Activated CD4-positive, alpha-beta memory T cell treated with anti-CD3 and anti-CD28 coated beads, Interleukin-2, amount 10 ng/mL, durations not matched to agents 7 days and 5 days (primary cell): ENCODE measurements at places on chromosomes 6 and 20.

GRCh38 chr6:168640768-168641167 is 199.8 kb downstream of the SMOC2 start:
- DNase-seq = no peak

GRCh38 chr20:3011752-3012151 is 31.7 kb upstream of the GNRH2 start:
- peak; percentile 32 for DNase-seq

DNA sequence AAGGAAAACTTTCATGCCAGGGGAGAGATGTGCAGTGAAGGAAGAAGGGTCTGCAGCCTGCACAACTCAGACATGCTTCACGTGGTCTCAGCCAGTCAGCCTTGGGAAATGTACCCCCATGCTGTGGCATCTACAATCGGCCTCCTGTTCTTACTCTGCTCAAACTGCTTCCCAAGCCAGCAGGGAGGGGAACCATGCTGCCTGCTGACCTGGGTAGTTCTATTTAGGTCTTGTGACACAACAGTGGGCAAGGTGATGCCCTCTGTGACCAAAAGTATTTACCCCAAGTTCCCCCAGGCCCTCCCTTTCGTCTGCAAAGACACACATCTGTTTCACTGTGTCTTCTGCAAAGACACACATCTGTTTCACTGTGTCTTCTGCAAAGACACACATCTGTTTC is 106.9 kb downstream of the SLC23A2 start:
- DNase-seq = no peak

GRCh38 chr20:11155156-11155756 is 481.5 kb upstream of the JAG1 start:
- no peak for DNase-seq

- no peak for DNase-seq
Observed at GRCh38 chr6:63615590-63615989, 20.0 kb upstream of the PHF3 start.

DNA sequence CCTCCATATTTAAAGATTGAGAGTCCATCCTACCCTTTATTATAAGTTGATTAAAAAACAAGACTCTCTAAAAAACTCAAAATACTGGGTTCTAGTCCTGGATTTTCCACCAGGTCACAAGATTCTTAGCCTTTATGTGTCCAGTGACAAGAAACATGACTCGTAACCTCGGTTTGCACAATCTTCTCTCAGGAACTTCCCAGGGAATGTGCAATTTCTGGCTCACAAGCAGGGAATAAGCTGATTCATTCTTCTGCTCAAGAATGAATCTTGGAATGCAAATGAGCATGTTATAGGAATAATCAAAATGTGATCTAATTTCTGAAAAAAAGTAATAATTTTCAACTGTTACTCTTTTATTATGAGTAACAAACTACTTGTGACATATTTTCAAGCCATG is 45.1 kb downstream of the OGFRL1 start:
- no peak for DNase-seq

- DNase-seq = no peak
Observed at GRCh38 chr6:104940238-104940892, 16.5 kb upstream of the LIN28B start.

GRCh38 chr6:111722179-111722731 is 116.6 kb upstream of the TRAF3IP2 start:
- DNase-seq = no peak

DNA sequence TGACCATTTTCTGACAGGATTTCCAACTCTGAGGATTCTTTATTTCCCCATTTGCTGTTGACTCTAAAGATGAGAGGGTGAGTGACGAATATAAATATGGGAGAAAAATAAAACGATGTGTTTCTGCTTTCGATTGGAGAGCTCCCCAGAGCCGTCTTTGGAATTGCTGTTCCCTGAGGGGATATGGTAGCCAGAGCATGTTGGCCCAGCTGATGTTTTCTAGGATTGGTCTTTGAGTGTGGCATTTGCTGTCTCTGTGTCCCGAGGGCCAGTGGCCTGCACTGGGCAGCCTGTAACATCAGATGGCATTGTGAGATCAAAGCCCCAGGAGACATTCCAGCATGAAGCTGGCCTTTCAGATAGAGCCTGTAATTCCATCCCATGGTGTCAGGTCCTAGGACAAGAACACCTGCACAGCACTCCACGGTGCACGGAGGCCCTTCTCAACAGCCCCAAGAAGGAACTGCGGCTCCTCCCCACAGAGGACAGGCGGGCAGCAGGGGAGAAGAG is 26.7 kb downstream of the PKIG start:
- no peak for DNase-seq

DNA sequence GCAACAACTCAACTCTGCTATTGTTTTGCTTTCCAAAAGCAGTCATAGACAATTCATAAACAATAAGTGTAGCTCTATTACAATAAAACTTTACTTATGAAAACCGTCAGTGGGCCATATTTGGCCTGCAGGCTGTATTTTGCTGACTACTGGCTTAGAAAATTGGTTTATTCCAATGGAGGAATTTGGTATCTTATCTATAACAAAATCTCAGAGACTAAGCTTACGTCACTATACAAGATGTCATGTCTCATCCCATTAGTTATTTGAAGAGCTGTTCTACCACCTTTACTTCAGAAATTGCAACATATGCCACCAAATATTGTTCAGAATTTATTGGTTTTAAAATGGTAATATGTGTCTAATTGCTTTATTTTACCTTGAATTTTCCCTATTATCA is 436.9 kb downstream of the HTR1B start:
- no peak for DNase-seq

- DNase-seq = no peak
Observed at GRCh38 chr20:8212286-8212685, 80.2 kb downstream of the PLCB1 start.

- DNase-seq = no peak
Observed at GRCh38 chr6:10111975-10112374, 302.9 kb downstream of the TFAP2A start.

DNA sequence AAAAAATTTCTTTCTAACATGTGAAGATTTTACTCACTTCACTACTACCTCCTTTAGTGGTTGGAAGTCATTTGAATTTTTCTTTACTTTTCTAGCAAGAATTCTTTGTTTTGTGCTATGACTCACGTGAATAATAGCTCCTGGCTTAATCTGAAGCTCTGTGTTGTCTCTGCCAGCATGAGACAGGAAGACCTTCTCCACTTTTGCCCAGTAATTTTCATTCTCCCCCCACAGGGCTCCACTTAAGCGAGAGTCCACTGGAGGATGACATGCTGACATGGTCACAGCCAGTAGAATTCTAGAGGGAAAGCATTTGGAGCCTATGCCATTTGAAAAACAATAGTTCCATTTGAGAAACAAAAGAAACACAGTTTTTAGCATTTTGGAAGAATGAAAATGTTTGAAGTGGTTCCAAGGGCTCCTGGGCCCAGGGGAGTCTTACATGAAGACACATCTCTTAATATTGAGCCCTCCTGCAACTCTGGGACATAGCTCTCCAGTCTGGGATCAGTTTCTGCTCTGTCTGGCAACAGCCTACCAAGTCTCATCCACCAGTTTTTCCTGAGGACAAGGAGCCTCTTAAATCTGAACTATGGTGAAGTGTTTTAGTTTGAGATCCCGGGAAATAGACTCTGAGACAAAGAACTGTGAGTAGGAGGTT is 231.4 kb downstream of the PAX1 start:
- no peak for DNase-seq

DNA sequence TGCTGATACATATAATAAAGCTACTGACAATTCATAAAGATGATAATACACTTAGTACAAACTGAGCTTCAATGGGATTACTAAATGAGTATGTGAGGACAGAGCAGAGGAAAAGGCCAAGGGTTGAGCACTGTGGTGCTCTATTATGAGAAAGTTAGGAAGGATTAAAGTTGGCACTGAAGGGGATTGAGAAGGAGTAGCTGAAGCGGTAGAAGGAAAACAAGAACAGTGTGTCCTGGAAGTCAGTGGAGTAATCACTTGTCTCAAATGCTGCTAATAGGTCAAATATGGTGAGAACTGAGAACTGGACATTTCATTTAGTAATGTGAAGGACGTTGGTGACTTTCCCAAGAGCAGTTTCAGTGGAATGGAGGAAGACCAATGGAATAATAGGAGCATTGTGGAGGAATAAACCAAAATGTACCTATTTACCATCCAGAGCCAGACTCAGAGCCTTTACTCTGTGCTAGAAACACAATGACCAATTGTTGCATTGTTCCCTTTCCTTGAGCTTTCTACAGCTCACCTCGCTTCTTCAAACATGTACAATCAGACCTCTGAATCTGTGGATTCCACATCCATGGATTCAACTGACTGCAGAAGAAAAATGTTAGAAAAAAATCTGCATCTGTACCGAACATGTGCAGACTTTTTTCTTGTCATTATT is 255.9 kb downstream of the LAMA2 start:
- DNase-seq = no peak

GRCh38 chr6:140059947-140060346 is 685.5 kb upstream of the CITED2 start:
- no peak for DNase-seq

DNA sequence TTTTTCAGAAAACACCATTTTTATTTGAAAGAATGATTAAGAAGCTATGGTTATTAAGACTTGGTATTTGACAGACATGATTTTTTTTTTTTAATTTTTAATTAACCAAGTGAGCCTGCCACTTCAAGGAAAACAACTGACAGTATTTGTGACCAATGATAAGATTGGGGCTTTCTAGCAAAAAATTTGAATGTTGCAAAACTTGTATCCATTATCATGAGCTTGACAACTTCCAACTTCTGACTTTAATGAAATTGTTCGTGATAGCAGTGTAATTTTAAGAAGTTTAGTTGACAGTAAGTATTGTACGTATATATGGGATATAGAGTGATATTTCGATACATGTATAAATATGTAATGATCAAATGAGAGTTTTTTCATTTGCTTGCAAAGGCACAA is 21.6 kb upstream of the POM121L2 start:
- no peak for DNase-seq

DNA sequence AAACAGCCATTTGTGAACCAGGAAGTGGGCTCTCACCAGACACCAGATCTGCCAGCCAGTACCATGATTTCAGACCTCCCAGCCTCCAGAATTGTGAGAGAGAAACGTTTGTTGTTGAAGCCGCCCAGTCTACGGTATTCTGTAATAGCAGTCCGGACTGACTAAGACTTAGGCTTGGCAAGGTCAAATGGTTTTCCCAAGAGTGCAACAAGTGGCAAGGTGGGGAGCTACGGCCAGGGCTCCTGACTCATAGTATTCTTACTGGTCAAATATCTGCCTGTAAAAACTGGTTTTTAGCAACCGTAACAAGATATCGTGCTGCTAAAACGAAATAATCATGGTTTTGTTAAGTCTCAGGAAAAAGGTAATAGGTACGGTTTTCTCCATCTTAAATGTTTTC is 37.8 kb downstream of the MCUR1 start:
- no peak for DNase-seq

GRCh38 chr6:33418690-33419291 is 884 bp upstream of the CUTA start:
- peak; percentile 66 for DNase-seq

- no peak for DNase-seq
Observed at GRCh38 chr20:12875510-12875909, 133.3 kb upstream of the SPTLC3 start.

DNA sequence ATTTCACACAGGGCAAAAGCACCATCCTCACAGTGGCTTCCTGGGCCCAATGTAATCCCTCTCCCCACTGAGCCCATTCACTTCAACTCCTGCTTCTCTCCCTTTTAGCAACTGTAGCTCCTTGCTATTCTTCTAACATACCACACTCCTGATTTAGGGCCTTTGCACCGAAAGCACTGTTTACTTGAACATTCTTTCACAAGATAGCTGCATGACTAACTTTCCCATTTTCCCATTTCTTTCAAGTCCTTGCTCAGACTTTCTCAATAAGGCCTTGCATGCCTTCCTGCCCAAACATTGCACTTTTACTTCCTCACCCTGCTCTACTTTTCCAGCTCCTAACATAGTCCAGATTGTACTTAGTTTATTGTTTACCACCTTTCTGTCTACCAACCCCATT is 73.0 kb downstream of the SHPRH start:
- DNase-seq = no peak

- DNase-seq = no peak
Observed at GRCh38 chr6:92122746-92123145, 1296.6 kb downstream of the EPHA7 start.

- no peak for DNase-seq
Observed at GRCh38 chr6:1402369-1402768, 13.0 kb downstream of the FOXF2 start.

- DNase-seq = no peak
Observed at GRCh38 chr20:59118855-59119254, 44.8 kb upstream of the ZNF831 start.

GRCh38 chr20:17559338-17559737 is 10.5 kb upstream of the DSTN start:
- no peak for DNase-seq

DNA sequence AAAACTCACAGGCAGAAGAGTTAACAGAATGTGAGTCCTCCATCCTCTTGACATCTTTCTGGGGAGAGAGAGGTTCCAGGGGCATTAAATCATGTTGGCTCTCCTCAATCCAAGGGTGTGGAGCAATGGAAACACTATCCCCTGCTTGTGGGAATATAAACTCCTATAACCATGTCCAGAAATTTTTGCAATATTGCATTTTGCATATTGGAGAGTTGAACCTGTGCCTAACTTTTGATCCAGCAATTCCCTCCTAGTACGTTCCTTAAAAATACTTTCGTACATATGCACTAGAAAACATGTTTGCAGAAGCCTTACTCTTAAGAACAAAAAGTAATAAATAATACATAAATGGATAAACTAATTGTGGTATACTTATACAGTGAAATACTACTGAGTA is 56.3 kb upstream of the FAM184A start:
- DNase-seq = no peak

DNA sequence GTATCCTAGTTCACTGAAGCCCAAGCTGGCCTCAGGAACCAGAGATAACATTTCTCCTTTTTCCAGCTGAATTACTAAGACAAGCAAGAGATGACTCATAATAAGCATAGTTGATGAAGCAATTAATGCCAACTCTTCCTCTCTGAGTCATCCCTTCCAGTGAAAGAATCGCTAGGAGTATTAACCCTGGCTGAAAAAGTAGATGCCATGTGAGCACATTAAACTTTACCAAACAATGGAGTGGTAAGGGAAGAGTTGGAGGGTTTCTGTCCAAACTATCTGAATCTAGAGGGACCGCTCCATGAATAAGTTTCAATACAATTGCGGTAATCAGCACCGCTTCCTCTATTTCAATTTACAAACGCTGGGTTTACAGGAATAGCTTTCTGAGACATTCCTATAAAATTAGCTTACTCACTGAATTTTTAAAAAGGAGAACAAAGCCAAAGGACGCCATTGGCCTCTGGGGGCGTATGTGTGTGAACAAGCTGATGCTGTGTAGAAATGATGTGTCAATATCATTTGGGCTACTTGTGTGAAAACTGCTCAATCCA is 48.3 kb downstream of the ATXN1 start:
- DNase-seq = no peak

DNA sequence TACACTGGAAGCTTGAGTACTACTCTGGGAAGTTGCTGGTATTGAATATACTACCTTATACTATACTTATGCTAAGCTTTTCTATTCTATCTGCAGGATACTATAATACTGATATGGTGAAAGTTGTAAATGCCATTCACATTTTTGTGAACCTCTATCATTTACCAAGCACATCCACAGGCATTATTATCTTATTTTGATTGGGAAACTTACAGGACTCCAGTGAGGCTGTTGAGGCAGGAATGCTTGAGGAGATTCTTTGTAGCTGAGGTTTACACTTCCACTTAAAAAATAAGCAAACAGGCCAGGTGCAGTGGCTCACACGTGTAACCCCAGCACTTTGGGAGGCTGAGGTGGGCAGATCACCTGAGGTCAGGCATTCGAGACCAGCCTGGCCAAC is 442.9 kb downstream of the QKI start:
- no peak for DNase-seq

GRCh38 chr20:57990396-57990987 is 238.0 kb downstream of the ANKRD60 start:
- DNase-seq = no peak
